Stimulated activated CD4-positive, alpha-beta T cell treated with anti-CD3 and anti-CD28 coated beads, TNF-alpha, amount 100 ng/mL, for 1 hour (primary cell): ENCODE measurements at places on chromosomes 5 and 9.

- no peak for DNase-seq
Measured at GRCh38 chr5:17257705-17258273, 40.4 kb downstream of the BASP1 start.

- no peak for DNase-seq
Measured at GRCh38 chr5:67880876-67881275, 334.7 kb upstream of the PIK3R1 start.

GRCh38 chr5:57566914-57567313 lies 84.3 kb upstream of the ACTBL2 start:
- no peak for DNase-seq

- no peak for DNase-seq
Measured at GRCh38 chr9:136004712-136005111, 43.5 kb upstream of the UBAC1 start.

- DNase-seq, result no peak
Measured at GRCh38 chr5:116883875-116884274, 309.3 kb upstream of the SEMA6A start.

DNA sequence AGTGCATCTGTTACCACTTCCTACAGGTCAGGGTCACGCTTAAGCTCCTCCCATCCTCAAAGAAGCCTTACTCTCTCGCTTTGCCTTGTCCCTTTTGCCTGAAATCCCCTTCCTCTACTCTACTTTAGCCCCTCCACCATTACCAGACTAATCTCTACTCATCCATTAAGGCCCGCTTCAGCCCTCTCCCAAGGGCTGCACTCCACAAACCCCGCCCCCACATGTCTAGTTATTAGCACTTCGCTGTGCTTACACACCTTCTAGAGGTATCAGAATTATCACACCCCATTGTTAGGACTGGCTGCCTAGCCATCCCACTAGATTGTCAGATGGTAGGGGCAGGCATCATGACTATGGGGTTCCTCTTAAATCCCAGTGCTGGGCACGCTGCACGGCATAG lies 565.7 kb upstream of the WWC1 start:
- DNase-seq, result no peak

DNA sequence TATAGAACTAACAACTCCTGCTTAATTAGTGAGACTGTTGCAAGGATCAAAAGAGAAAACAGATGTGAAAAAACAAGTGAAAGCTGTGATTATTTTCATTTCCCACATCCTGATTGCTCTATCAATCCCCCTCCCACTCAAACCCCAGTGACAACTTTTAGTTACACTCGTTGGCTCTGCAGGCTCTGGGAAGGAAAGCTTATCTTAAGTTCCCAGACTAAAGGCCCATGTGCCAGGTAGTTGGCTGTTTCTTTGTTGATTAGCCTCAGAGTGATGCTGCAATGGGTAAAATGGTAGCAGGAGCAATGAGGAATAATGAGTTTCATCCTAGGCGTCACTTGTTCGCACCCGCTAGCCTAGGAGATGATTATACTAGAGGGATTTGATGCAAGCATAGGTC lies 133.3 kb upstream of the IFNE start:
- no peak for DNase-seq

GRCh38 chr5:12793373-12793772 lies 889.1 kb upstream of the CTNND2 start:
- DNase-seq, result no peak

DNA sequence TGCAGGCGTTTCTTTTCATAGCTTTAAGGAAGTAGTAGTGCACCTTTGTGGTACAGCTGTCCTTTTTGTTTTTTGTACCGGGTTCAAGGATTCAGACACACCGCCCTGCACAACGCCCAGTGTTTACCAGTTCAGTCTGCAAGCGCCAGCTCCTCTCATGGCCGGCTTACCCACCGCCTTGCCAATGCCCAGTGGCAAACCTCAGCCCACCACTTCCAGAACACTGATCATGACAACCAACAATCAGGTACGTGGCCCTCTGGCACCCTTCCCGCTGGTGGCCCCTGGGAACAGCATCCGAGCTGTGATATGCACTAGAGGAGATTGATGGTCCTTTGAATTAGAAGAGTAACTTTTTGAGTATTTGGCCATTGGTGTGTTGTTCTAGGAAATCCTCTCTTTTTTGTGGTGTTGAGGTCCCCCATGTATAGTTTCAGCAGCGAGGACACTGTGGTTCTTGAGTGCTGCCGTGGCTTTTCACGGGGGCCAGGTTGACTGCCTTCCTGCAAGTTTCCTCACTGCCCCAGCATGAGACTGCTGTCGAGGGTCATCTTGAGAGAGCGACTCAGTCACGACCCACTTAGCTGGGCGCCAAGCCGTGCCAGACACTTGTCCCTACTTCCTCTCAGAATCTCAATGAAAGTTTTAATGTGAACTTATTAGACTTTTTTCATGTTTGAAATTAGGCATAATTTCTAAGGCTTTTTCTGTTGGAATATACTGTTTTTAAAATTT lies 37.9 kb downstream of the TENT4A start:
- no peak for DNase-seq

GRCh38 chr5:106755789-106756188 lies 914.9 kb downstream of the EFNA5 start:
- DNase-seq, result no peak

- no peak for DNase-seq
Measured at GRCh38 chr9:115292584-115293279, 174.8 kb upstream of the TNC start.

GRCh38 chr9:110427497-110428104 lies 89.9 kb upstream of the TXNDC8 start:
- no peak for DNase-seq

- no peak for DNase-seq
Measured at GRCh38 chr9:76718166-76718565, 46.1 kb upstream of the PCA3 start.

GRCh38 chr5:129377504-129377903 lies 82.6 kb upstream of the ADAMTS19 start:
- no peak for DNase-seq

DNA sequence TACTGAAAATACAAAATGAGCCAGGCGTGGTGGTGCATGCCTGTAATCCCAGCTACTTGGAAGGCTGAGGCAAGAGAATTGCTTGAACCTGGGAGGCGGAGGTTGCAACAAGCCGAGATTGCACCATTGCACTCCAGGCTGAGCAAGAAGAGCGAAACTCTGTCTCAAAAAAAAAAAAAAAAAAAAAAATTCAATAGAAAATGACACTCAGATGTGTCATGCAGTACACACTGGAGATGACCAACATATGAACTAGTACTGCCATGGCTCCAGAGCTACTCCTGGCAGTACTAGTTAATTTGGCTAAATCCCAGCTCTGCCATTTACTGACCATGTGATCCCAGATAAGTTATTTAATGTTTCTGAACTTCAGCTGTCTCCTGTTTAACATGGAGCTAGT lies 7.3 kb downstream of the ATOX1 start:
- no peak for DNase-seq

DNA sequence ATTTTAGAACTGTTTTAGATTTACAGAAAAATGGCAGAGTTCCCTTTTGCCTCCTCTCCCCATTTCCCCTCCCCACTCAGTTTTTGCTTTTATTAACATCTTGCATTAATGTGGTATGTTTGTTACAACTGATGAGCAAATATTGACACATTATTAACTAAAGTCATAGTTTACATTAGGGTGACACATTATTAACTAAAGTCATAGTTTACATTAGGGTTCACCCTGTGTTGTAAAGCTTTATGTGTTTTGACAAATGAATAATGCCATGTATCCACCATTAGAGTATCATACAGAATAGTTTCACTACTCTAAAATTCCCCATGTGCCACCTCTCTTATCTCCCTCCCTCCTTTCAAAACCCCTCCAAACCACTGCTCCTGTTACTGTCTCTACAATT lies 262.5 kb downstream of the NPR3 start:
- no peak for DNase-seq

DNA sequence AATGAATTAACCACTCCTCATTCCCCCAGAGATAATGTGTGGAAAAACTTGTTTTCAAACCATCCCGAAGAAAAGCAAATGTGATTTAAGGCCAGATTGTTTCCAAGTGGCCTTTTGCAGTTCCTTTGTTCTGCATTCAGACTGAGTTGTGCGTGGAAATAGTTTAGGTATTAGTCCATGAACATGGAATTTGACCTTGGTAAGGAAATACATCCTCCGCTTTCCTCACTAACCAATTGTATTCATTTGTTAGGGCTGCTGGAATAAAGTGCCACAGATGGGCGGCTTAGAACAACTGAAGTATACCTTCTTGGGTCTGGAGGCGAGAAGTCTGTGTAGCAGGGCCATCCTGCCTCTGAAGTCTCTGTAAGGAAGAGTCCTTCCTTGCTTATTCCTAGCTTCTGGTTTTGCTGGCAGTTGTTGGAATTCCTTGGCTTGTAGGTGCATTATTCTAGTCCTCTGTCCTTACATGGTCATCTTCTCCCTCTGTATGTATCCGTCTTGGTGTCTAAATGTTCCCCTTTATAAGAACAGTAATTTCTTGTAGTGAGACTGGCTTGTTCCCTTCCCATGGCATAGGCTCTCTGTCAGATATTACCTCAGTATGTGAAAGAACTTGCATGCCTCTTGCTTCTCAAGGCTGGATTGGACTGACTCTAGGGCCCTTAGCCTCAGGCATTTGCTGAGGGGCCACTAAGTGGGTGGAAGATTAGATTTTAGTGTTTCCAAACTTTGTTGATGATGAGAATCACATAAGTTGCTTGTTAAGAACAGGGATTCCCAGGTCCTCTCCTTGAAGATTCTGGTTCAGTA lies 53.9 kb downstream of the RAI14 start:
- no peak for DNase-seq

DNA sequence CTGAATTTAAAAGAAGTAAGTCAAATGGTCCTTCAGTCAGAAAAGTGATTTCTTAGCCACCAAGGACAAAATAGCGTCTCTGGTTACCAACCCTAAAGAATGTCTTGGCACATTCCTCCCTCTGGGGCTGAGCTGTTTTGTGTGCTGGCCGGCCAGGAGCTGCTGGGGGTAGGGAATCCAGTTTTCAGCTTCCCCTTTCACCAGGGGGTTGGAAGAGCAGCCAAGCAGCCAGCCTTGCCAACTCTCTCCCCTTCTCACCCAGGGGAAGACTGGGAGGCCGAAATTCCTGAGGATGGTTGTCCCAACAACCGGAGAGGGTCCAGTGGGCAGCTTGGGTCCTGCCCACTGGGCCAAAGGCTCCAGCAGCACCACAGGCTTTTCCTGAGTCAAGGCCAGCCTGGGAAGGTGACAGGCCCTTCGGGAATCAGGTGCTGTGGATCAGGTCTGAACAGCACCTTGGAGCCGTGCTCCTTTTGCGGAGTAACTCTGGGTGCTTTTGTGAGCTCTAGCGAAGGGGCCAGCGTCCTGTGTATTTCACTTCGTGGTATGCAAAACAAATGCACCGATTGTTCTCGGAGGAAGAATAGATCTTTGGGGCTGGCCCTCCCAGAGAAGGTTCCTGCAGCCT lies 4.2 kb downstream of the WWC1 start:
- DNase-seq, result no peak

- no peak for DNase-seq
Measured at GRCh38 chr5:113081881-113082546, 105.4 kb downstream of the DCP2 start.

DNA sequence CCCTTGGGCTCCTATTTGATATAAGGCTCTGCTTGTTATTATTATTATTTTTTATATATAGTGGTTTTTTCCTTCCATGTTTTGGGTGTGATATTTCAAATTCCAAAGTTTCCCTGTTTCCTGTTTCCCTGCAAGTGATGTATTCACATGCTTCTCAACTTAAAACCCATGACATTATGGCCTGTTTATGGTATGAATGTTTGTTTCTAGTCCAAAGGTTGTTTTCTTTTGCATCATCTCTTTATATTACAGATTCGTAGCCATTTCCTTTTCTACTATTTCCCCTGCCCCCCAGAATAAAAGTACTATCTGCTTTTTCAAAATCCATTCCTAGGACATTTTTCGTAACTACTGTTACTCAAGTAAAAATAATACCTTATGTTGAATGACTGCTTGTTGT lies 7.5 kb downstream of the SEMA6A start:
- DNase-seq, result no peak

- no peak for DNase-seq
Measured at GRCh38 chr9:76913467-76913866, 7.6 kb upstream of the PRUNE2 start.

GRCh38 chr5:107324809-107325208 lies 345.9 kb downstream of the EFNA5 start:
- no peak for DNase-seq

DNA sequence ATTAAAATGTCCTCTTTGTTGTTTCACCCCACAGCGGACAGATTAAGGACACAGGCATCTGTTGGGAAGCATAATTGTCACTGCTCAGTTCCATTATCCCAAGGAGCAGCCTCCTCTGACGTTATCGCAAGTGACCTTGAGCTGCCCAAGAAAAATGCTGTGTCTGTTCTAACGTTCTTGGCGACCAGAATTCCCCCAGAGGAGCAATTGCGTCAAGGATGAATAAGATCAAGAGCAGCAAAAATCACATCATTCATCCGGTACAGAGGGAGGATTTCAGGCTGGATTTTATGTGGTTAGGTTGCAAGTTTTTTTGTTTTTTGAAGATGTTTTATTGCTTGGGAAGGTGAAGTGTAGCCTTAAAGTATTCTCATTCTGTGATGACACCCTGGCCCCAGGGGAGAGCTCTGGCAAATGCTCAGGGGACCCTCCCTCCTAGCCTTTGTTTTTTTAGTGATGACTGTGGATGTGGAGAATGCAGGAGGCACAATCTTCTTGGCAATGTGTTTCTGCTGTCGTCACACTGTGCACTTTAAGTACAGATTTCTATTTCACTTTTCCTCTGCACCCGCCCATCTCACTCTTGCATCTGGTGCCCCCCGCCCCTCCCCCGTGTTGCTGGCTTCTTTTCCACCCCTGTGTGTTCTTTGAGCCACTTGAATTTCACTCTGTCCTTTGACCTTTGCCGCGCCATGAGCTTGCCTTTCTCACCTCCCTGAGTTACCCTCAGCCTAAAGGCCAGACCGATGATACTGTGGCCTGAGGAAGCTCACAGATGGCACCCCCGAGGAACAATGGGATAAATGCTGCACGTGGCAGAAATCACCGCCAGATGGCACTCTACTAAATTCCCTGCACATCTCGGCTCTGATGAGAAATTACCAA lies 308.5 kb downstream of the RAB3C start:
- DNase-seq, result peak; percentile 18

DNA sequence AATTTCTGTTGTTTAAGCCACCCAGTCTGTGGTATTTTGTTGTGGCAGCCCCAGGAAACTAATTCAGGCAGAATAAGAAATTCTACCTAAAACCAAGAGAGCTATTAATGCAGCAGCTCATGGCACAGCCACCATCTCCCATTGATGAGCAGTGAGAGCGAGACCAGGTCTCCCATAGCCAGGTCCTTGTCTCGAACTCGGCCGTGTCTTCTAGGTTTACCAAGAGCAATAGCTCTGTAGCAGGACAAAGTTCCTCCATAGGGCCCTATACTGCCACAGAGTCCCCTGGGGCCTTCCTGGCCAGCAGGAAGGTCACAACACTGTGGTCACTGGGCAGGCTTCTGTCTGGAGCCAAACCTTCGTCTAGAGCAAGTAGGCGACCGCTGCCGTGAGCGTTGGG lies 34.5 kb upstream of the TJP2 start:
- no peak for DNase-seq

GRCh38 chr5:109239456-109239855 lies 170.3 kb downstream of the PJA2 start:
- DNase-seq, result no peak

- no peak for DNase-seq
Measured at GRCh38 chr5:169893571-169893970, 86.7 kb downstream of the INSYN2B start.
